A549 treated with dexamethasone at 1 μM for 4 hours (cell line): ENCODE measurements at places on chromosomes 2 and 18. TPM values are rescaled to one million over a fixed set of nuclear protein-coding genes. Genes with fewer than 3 reads are reported as not detected.

The PJVK gene
- 1.1 to 1.9 TPM (median 1.6 TPM) in 5 replicates for total RNA-seq

The CBLN2 gene
- 0.06 to 0.12 TPM (median 0.10 TPM) in 4 of 5 replicates, not detected in the other for total RNA-seq

The RAD51AP2 gene
- total RNA-seq = not detected in 5 replicates

The LYPD6 gene
- 0.02 to 0.22 TPM (median 0.05 TPM) in 5 replicates for total RNA-seq

The GCG gene
- 0.07 to 0.18 TPM in 2 of 5 replicates, not detected in the others for total RNA-seq

The SLC9A4 gene
- not detected in 5 replicates for total RNA-seq

The LTBP1 gene
- 24.5 to 40.3 TPM (median 34.8 TPM) in 5 replicates for total RNA-seq

The LRRTM1 gene
- not detected in 5 replicates for total RNA-seq

The OTOS gene
- total RNA-seq = not detected in 5 replicates

The CROCC2 gene
- total RNA-seq = not detected in 5 replicates

The KCTD1 gene
- total RNA-seq = 32.9 to 44.0 TPM (median 40.8 TPM) in 5 replicates

The CERS6 gene
- total RNA-seq = 15.6 to 21.7 TPM (median 20.1 TPM) in 5 replicates

The DNAH7 gene
- total RNA-seq = 0.79 to 2.1 TPM (median 1.0 TPM) in 5 replicates

The FLACC1 gene
- 0.20 to 0.64 TPM (median 0.22 TPM) in 4 of 5 replicates, not detected in the other for total RNA-seq

The CACNB4 gene
- 0.14 to 0.36 TPM (median 0.19 TPM) in 5 replicates for total RNA-seq

The VWC2L gene
- not detected in 5 replicates for total RNA-seq

The SLC4A5 gene
- 0.15 to 0.34 TPM (median 0.28 TPM) in 5 replicates for total RNA-seq

The CDH19 gene
- total RNA-seq = 0.32 to 1.2 TPM (median 0.73 TPM) in 5 replicates

The RALB gene
- 58.0 to 67.7 TPM (median 63.6 TPM) in 5 replicates for total RNA-seq

The LRRTM4 gene
- total RNA-seq = not detected in 5 replicates

The CYP27A1 gene
- 0.15 to 0.18 TPM (median 0.18 TPM) in 5 replicates for total RNA-seq

The SERTAD2 gene
- 8.2 to 11.7 TPM (median 10.5 TPM) in 5 replicates for total RNA-seq

The GPD2 gene
- 20.9 to 38.2 TPM (median 31.5 TPM) in 5 replicates for total RNA-seq

The ZC3H6 gene
- total RNA-seq = 0.24 to 0.80 TPM (median 0.62 TPM) in 5 replicates

The RAB6C gene
- not detected in 5 replicates for total RNA-seq

The HOXD9 gene
- total RNA-seq = 0.82 to 1.4 TPM (median 0.93 TPM) in 5 replicates

The E2F6 gene
- 22.7 to 24.2 TPM (median 23.3 TPM) in 5 replicates for total RNA-seq

The KLHL30 gene
- 0.15 to 0.27 TPM (median 0.21 TPM) in 5 replicates for total RNA-seq

The SPATA3 gene
- total RNA-seq = not detected in 5 replicates

The ASB3 gene
- 10.5 to 13.6 TPM (median 11.9 TPM) in 5 replicates for total RNA-seq

The SOX11 gene
- total RNA-seq = not detected in 5 replicates

The TNS1 gene
- 10.7 to 28.4 TPM (median 17.4 TPM) in 5 replicates for total RNA-seq

The CHRNG gene
- total RNA-seq = not detected in 5 replicates

The B3GNT7 gene
- 2.2 to 3.5 TPM (median 3.0 TPM) in 5 replicates for total RNA-seq

The SERPINB3 gene
- total RNA-seq = 0.06 to 0.16 TPM (median 0.10 TPM) in 5 replicates

The SLC16A14 gene
- 0.66 to 1.3 TPM (median 0.86 TPM) in 5 replicates for total RNA-seq

The REEP1 gene
- 0.89 to 1.6 TPM (median 1.2 TPM) in 5 replicates for total RNA-seq

The NPAS2 gene
- total RNA-seq = 48.6 to 106 TPM (median 94.3 TPM) in 5 replicates

The ELOA2 gene
- total RNA-seq = not detected in 5 replicates

The CHRNA1 gene
- not detected in 5 replicates for total RNA-seq

The PROKR1 gene
- 0.01 to 0.05 TPM (median 0.04 TPM) in 3 of 5 replicates, not detected in the others for total RNA-seq

The LIMS4 gene
- 0.39 to 0.62 TPM (median 0.48 TPM) in 5 replicates for total RNA-seq

The NRP2 gene
- 79.1 to 143 TPM (median 133 TPM) in 5 replicates for total RNA-seq

The VPS4B gene
- total RNA-seq = 20.1 to 24.9 TPM (median 21.0 TPM) in 5 replicates

The IL36RN gene
- 0.03 to 0.12 TPM in 2 of 5 replicates, not detected in the others for total RNA-seq

The GREB1L gene
- 3.5 to 7.5 TPM (median 5.3 TPM) in 5 replicates for total RNA-seq

The FNDC4 gene
- total RNA-seq = 3.8 to 5.3 TPM (median 4.5 TPM) in 5 replicates

The ZEB2 gene
- total RNA-seq = 6.1 to 11.3 TPM (median 9.8 TPM) in 5 replicates
